ENCODE measurements at places on chromosomes 6 and 20.

DNA sequence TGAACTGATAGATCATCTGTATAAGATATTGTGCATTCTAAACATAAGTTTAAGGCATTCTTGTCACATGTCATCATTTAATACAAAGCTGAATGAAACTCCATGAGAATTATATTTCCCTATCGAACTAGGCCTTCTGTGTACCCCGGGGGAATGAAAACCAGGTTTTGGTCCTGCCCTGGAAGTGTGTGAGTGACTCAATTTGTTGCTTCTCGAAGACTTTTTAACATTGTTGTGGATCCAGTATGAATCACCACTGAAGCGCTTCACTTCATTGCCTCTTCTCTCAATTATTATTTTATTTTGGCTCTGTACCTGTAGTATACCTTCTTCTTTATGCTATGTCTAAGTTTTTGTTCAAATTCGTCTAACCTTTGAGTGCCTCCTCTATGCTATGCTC, 150.8 kb downstream of the GRIK2 start:
- no peak for DNase-seq

- DNase-seq = no peak
Measured at GRCh38 chr6:169623343-169623742, 78.5 kb downstream of the WDR27 start.

DNA sequence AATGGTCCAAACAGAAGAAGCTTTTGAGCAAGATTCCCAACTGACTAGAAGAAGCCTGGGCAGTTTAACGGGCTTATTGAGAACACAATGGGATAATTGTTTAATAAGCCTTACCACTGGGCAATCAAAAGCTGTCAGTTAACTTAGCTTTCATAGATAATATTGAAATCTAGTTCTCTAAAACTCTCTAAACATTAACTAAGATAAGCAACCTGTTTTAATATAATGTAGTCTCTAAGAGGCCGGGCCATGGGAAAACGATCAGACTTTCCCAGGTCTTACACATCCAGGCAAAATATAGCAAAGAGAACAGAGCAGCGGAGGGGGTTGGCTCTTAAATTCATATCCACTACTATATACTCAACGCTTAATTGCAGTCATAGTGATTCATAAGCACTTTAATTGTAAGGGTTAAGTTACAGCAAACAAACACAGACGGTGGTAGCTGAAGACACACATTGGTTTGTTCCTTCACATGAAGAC, 128.0 kb upstream of the FAM83B start:
- peak; percentile 93 for DNase-seq

DNA sequence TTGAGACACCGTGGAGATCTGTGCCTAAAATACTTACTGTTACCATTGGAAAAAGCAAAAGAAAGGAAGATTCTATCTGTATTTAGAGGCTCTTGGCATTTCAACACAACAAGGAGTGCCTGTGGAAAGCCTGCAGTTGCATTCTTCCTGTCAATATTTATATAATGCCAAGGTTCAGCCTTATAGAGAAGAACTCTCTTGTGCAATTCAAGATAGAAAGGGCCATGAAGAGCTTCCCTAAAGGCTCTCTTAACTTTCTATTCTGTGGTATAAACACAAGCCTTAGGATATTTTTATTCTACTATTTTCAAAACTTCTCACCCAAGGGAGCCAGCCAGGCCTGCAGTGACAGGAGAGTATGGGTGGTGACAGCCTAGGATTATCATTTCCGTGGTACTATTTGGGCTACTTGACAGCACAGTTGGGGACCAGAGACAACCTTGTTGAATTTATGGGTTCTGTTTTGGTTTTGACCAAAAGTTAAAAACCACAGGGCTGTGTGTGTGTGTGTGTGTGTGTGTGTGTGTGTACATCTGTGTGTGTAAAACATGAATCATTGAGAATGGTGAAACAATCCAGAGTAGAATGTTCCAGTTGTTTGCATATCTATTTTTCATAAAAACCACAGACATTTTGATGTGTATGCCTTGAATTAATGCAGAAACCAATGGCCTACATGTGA, 700.9 kb upstream of the SLC35B3 start:
- no peak for DNase-seq

- no peak for DNase-seq
Measured at GRCh38 chr20:50387996-50388332, 122.2 kb upstream of the PTPN1 start.

- no peak for DNase-seq
Measured at GRCh38 chr6:13553646-13554045, 20.8 kb upstream of the SIRT5 start.

GRCh38 chr20:21681922-21682318, 23.5 kb upstream of the PAX1 start:
- no peak for DNase-seq

DNA sequence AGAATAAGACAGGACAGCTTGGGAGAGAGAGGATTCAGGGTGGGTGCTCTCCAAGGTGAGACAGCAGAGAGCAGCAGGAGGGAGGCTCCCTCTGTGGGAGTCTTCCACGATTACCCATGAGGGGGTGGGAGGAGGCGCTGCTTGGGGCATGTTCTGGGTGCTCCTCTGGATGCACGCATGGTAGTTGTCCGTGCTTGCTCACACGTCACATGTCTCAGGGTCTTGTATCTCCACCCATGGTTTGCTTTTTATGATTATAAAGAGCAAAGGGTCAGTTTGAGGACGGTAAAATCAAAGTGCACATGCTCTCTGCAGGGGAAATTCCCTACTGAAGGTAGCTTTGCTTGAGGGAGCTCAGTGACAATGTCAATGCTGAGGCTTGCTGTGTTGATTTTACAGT, 338.4 kb downstream of the THBS2 start:
- DNase-seq = no peak

DNA sequence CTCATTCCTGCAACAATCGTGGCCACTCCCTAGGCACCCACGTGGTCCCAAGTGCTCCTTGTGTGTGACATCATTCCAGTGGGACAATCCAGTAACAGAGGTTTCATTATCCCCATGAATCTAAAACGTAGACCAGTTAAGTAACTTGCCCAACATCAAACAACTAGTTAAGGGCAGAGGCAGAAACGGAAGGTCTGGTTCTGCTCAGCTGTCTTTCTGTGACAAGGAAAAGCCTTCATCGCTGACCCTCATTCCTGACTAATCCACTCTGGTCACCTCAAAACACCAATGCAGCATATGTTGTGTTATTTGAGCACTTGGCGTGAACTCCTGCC, 261.4 kb upstream of the JARID2 start:
- DNase-seq = no peak

- no peak for DNase-seq
Measured at GRCh38 chr6:3696525-3697088, 54.9 kb downstream of the PXDC1 start.

- DNase-seq = no peak
Measured at GRCh38 chr20:1897541-1897940, 2.3 kb downstream of the SIRPA start.

GRCh38 chr6:113763876-113764275, 93.3 kb upstream of the MARCKS start:
- no peak for DNase-seq

DNA sequence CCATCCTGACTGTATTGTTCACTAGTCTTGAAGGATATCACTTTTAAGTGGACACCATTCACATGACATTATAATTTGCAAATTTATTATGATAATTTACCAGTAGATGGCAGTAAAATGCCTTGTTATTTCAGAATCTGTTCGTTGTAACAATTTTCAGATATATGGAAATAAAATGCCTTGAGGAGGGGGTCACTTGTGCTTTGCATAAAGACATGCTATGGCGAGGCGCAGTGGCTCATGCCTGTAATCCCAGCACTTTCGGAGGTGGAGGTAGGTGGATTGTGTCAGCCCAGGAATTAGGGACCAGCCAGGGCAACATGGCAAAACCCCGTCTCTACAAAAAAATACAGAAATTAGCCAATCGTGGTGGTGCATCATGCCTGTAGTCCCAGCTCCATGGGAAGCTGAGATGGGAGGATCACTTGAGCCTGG, 9.0 kb upstream of the NCOA6 start:
- peak; percentile 22 for DNase-seq

GRCh38 chr6:144855812-144856531, 570.8 kb downstream of the UTRN start:
- DNase-seq = no peak

DNA sequence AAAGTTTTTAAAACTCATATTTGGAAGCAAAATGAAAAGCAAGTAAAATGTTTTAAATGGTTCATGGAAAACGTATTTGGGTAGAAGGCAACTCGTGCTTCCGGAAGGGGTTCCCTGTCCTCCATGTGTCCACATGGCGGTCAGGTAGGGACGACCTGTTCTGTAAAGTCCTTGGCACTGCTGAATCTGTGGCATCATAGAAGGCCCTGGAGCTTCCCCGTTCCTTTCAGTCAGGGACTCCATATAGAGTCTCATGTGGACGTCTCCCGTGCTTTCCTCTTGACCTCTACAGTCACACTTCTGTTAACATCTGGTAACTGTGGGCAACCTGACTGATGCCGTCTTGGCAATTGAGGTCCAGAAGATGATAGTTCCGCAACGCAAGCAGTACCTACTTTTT, 11.4 kb downstream of the DYNLT1 start:
- no peak for DNase-seq

- DNase-seq = peak; percentile 94
Measured at GRCh38 chr6:51550243-51550642, 537.2 kb downstream of the PKHD1 start.

DNA sequence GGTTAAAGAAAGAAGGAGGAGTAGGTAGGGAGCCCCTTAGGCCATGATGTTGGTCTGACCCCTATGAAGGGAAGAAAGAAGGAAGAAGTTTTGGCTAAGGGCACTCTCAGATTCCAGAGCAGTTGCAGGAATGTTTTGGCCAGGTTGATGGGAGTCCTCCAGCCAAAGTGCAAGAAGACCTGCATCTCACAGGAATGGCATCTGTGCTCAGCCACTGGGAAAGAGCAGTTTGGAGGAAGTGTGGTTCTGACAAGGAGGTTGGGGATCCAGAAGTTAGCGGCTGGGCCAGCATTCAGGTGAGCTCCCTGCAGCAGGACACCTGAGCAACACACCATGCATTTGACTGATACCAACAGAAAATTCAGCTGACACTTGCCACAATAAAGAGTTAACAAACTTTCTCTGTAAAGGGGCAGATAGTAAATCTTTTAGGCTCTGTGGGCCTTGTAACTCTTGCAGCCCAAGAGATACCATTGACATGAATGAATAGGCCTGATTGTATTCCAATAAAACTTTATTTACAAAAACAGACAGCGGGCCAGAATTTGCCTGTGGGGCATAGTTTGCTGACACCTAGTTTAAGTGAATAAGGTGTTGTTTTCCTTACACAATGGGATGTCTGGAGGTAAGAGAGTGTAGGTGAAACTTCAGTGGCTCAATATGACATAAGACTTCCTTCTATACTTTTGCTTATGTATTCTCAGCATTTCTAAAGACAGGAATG, 71.0 kb downstream of the EDN1 start:
- no peak for DNase-seq

DNA sequence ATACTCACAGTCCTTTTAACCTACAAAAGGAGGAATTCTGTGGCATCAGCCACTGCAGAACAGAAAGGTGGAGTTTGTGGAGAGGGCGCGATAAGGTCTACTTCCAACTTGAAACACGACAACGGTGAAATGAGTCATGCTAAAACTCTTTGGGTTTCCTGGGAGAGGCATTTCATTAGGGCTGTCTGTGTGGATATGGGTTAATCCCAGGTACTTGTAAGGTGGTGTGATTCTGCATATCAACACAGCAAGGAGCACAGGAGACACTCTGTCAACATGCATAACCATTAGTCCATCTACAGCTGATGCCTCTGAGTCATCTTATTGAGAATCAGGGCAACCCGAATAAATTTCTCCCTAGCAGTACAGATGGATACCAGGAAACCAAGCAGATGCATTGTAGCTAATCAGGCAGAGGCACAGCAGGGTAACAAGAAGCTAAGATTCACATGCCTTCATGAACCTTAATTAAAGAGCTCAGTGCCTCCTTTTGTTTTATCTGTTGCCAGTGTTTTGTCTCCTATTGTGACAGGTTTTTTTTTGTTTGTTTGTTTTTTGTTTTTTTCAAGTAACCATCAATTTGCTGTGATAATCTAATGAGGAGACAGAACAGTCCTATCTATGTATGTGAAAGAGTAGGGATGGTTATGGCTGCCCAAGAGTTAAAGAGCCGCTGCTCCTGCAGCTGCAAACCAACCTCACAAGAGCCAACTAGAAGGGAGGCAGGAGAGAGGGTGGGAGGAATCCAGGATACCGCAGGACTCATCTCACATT, 315.8 kb upstream of the SOX4 start:
- no peak for DNase-seq

DNA sequence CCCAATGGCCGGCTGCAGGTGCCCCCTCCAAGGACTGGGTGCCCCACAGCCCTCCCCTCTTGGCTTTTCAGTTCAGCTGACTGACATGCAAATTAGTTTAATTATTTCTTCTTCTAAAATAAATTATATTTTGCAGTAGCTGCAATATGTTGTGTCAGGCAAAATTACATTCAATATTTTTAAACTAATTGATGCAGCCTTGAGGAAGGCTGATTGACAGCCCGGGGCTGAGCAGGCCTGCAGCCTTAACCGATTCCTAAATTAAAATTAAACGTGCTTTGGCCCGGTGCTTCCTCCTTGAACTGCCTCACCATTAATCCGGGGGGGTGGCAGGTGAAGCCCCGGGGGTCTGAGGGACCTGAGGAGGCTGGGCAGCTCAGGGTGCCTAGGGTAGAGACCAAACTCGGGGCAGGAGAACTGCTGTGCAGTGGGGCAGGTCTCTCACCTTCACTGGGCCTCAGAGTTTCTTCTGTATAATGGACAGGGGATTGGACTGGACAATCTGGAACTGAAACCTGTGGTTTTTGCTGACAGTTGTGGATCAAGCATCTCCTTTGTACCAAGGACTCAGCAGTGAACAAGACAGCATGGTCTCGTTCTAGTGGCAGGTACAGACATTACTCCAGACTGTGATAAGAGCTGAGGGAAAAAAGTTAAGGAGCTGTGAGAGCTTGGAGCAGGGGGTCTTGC, 72.5 kb downstream of the CD40 start:
- DNase-seq = no peak

GRCh38 chr6:162154001-162154400, 573.6 kb downstream of the PRKN start:
- DNase-seq = no peak

DNA sequence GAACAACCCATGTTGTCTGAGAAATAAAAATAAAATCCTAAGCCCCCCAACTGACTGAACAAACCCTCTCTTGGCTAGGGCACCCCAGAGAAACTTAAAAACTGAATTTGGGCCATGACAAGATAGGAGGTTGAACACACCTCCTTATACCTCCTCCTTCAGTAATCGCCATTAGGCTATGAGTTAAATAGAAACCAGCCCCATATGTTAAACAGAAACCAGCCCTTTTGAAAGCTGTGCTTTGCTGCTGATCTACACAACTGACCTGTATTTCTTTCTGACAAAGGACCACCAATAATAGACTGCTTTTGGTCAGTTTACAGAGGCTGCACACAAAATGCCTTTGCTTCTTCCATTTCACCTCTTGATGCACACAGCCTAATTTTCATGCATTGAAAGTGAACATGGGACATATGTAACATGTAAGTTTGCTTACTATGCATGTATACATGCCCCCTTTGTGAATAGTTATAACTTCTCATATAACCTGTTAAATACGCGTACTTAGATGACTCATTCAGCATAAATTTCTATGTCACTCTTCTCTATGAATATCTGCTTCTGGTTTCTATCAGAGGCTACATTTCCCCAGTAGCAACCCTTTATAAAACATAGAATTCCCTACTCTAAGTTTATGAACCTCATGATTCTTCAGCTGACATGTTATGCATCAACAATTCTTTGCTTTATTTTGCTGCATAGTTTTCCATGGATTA, 462.9 kb downstream of the COL12A1 start:
- no peak for DNase-seq

GRCh38 chr6:139242457-139243240, 49.1 kb downstream of the TXLNB start:
- no peak for DNase-seq

GRCh38 chr6:5249451-5250122, 11.2 kb downstream of the LYRM4 start:
- DNase-seq = no peak
